ENCODE measurements at places on chromosomes 6 and 20. TPM values are rescaled to one million over a fixed set of nuclear protein-coding genes. Genes with fewer than 3 reads are reported as not detected.
A peak's percentile ranks its signal among the peaks of the same experiment; 100 is the strongest.

Gene NKAPL
- 1.4 TPM for total RNA-seq

DNA sequence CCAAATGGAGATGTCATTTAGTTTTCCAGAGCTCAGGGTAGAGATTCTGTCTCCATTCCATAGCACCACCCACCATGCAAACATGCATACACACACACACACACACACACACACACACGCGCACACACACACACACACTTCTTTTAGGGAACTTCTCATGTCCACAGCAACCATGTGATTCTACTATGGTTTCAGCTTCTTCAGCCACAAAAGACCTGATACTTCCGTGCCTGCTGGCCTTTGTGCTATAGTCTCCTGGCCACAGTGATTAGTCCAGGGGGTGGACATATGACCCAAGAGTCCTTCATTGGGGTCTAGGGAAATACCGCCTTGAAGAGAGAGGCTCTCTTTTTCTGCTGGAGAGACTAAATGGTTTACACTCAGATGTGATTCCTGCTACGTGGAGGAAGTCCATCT is 53.5 kb downstream of the CARMIL1 start:
- no peak for DNase-seq

Gene TAF8
- 34.2 TPM for total RNA-seq

DNA sequence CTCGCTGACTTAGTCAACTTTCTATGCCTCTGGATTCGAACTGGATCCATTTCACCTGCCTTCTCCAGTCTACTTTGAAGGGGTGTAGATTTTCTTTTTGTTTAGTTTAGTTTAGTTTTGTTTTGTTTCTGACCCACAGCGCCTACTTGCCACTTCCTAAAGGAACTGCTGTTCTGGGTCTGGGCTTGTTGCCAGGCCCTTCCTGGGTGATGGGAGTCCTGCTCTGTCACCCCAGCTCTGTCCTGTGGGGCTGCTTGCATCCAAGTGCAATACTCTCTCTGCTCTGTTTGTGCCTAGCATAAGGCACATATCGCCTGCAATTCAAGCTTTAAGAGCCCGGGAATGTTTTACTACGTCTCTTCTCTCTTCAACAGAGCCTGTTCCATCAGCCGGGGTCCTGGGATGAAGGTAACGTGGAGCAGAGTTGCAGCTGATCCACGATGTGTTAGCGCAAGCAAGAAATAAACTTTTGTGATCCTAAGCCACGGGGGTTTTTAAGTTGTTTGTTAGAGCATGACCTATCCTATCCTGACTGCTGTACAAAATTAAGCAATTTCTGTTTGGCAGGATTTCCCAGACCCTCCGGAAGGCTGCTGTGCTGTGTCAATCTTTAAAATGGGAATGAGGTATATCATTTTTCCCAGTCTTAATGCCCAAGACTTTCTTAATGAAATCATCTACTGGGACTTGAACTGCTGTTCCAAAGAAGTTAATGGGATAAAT is 30.9 kb upstream of the TAGAP start:
- no peak for DNase-seq

Gene OLIG3
- total RNA-seq = not detected

Gene TSHZ2
- 23.3 TPM for total RNA-seq

Gene AURKA
- total RNA-seq = 1.6 TPM

GRCh38 chr6:46263707-46264086 is 92.9 kb upstream of the ENPP5 start:
- DNase-seq = no peak

DNA sequence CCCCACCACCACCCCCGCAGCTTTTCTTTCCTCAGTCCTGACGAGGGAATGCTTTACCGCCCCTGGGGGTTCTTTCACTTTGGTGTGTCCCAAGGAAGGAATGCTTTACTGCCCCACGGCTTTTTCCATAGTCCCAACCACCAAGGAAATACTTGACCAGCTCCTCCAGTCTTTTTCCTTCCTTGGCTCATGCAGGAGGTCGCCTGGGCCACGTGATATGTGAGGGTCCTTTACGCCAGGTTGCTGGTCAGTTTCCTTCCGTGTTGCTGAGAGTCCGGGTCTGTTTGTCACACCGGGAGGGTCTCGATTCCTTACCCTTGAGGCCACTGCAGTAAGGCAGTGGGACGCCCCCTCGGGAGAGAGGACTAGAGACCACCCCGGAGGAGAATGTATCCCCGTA is 58.9 kb upstream of the CDH4 start:
- no peak for DNase-seq

GRCh38 chr20:5642155-5642981 is 107.8 kb upstream of the SHLD1 start:
- DNase-seq = no peak

Gene BNIP5
- total RNA-seq = not detected

DNA sequence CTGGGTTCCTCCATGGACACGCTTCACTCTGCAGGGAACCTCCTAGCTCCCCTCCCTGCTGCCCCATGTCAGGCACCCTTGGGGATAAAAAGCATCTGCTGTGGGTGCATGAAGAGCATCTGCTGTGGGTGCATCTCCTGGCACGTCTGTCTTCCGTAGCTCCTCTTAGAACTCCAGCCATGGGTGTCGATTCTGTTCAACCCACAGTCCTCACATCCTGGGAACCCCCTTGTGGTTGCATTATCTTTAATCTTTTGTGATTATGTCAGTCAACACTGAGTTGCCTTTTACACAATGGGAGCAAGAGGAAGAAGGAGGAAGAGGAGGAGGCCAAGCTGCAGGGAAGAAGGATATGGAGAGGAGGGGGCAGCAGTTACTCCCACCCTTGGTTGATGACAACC is 24.1 kb upstream of the CCR6 start:
- no peak for DNase-seq

DNA sequence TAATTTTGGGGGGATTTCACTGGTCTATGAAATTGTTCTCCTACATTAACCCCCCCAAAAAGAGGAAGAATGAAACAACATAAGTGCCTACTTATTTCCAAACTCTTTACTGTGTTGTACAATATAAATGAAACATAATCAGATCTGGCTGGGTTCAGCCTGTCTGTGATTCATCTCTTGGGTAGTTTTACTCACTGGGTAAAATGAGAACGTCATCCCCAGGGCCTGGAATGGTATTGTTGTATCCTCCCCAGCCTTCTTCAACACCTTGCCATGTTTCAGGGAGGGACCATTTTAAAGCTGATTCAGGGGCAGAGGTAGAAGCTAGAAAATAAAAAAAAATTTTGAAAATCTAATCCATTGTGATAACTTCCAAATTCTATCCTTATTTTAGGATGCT is 256.7 kb downstream of the PKHD1 start:
- no peak for DNase-seq

- DNase-seq = no peak
Measured at GRCh38 chr6:78910010-78910409, 42.7 kb downstream of the IRAK1BP1 start.

DNA sequence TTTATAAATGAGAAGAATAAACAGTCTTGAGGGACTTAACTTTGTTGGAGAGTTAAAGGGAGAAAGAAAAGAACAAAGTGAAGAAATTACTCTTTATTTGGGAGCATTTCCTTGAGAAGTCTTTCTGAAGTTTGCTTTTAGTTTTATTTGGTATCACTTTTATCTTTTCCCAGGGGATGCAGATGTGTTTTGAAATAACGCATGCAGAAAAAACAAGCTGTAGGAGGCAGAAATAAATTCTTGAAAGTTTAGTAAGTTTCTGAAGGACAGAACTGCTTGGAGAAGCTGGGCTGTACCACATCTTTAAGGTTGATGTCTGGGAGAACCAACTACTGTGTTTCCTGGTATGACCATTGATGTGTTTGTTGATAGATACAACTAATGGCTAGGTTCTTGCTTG is 75.0 kb downstream of the PLCB4 start:
- no peak for DNase-seq

GRCh38 chr20:50277064-50277415 is 86.4 kb downstream of the CEBPB start:
- DNase-seq = no peak

DNA sequence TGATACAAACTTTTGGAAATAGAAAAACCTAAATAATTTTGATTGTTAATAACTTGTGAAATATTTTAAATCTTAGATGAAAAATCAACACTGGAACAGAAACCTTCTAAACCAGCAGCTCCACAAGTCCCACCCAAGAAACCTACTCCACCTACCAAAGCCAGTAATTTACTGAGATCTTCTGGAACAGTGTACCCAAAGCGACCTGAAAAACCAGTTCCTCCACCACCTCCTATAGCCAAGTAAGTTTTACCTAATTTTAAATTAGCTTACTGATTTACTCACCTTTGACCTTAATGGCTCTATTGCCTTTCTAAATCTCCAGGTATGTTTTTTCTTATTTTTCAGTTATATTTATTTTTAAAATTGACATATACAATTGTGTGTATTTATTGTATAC is 102.6 kb upstream of the ADGRF4 start:
- DNase-seq = peak; percentile 57

DNA sequence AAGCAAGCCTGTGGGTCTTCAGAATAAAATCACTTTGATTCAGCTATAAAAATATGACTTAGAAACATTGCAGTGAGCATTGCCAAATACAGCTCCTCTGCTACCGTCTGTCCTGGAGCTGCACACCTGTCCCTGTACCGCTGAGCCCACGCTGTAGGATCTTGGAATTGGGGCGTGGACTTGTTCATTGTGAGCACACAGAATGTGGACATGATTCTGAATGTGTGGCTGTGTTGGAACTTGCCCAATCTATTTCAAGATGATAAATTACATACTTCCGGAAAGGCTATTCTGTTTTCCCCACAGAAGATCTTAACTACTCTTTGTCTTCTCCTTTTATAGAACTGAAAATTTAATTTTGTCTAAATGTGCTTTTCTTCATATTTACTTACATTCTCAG is 107.3 kb downstream of the UST start:
- DNase-seq = no peak

- peak; percentile 51 for DNase-seq
Measured at GRCh38 chr6:125046107-125046925, 84.1 kb downstream of the RNF217 start.

Gene TCEA2
- 43.6 TPM for total RNA-seq

Gene PCK1
- 0.57 TPM for total RNA-seq

GRCh38 chr20:5160882-5161281 is 34.1 kb downstream of the CDS2 start:
- no peak for DNase-seq

GRCh38 chr6:34317172-34317477 is 68.3 kb upstream of the SMIM29 start:
- DNase-seq = no peak

DNA sequence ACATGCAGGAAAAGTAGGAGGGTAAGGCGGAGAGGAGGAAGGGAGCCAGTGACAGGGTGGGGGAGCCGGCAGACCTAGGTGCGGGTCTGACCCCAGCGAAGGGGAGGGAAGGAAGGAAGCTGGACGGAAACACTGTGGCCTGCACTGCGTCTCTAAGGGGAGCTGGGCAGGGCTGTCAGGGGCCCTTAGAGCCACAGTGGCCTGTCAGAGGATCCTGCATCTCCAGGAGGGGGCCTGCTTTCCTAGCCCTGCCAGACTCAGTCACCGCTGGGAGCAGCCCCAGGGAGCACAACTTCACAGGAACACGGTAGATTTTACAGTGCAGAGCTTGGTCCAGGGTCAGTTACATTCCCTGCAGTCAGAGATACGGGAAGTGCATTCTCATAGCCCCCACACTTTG is 118.2 kb downstream of the PACRG start:
- DNase-seq = no peak

Gene RIMS1
- 5.2 TPM for total RNA-seq

DNA sequence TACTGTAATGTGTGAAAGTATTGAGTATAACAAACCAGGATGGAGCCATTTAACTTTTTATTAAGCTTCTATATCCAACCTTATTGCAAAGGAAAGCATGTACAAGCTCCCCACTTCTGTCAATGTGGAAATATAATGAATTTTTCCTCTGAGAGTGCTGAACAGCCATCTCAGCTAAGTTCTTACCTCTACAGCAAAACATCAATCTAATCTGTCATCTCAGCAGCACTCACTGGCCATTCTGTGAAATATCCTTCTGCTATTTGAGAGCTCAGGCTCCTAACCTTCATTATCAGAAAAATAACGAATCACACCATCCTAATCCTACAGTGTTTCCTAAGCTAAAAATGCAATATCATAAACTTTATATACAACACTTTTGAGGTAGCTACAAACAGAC is 194.0 kb upstream of the RNF217 start:
- DNase-seq = no peak

GRCh38 chr20:49614338-49615050 is 46.6 kb upstream of the PTGIS start:
- no peak for DNase-seq

Gene ROMO1
- 97.1 TPM for total RNA-seq

- DNase-seq = no peak
Measured at GRCh38 chr6:168877821-168878282, 375.8 kb downstream of the THBS2 start.

Gene MICB
- total RNA-seq = 2.9 TPM

- DNase-seq = peak; percentile 58
Measured at GRCh38 chr6:42960243-42961019, at the start of gene GNMT. GNMT (plus strand) TSS chr6:42960754; CDS start chr6:42960768, 14 bp downstream.

GRCh38 chr20:7113577-7114466 is 346.3 kb downstream of the BMP2 start:
- DNase-seq = no peak

DNA sequence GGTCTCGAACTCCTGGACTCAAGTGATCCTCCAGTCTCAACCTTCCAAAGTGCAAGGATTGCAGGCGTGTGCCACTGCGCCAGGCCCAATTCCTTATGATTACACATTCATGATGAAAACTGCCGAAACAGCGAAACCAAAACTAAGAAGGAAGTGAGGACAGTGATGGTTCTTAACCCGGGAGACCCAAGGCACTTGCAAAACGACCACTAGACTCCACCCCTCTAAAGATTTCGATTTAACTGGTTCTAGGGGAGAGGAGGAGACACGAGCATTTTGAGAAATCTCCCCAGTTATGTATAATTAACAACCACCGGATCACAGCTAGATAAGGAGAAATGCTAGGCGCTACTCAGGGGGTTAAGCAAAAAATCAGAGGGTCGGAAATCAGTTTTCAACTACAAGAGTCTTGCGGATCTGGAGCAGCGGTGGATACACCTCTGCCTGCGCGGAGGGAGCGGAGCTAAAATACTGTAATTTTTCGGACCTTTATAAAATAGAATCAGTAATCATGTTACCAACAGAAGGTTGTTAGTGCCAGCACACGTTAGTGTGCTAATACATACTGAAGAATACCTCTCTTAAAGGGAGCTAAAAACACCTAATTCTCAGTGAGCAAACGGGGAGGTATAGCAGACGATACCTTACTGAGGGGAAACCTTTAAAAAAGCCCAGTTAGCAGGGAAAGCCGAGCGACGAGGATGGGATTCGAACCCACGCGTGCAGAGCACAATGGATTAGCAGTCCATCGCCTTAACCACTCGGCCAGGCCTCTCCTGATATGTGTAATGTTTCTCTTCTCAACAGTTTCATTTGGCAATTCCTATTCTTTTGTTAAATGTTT is 60.0 kb upstream of the BTN3A2 start:
- DNase-seq = no peak

GRCh38 chr6:79719248-79719960 is 88.3 kb downstream of the SH3BGRL2 start:
- DNase-seq = no peak

Data from ureter (tissue), 1 donor.